Colonic mucosa (tissue), 4 donors: ENCODE measurements at places on chromosomes 13 and 19.
A peak's percentile ranks its signal among the peaks of the same experiment; 100 is the strongest.

GRCh38 chr13:41782086-41782485, 178.8 kb downstream of the VWA8 start:
- no peaks in the 10 kb centered on the region for H3K36me3 ChIP-seq
- H3K27ac ChIP-seq = no peak overlapping the region

- H3K4me1 ChIP-seq = no peaks in the 10 kb centered on the region
- no peak overlapping the region for H3K27ac ChIP-seq
- H3K36me3 ChIP-seq = no peaks in the 10 kb centered on the region
- no peak overlapping the region for H3K4me3 ChIP-seq
- H3K27me3 ChIP-seq = no peaks in the 10 kb centered on the region
- no peak for DNase-seq
Measured at GRCh38 chr13:44801990-44802389, 187.3 kb downstream of the NUFIP1 start.

- no peak overlapping the region for H3K27ac ChIP-seq
- no peaks in the 10 kb centered on the region for H3K27me3 ChIP-seq
- H3K4me3 ChIP-seq = no peak overlapping the region
- H3K4me1 ChIP-seq = peaks cover 2% of the 10 kb centered on the region
Measured at GRCh38 chr19:35442091-35442490, 6.0 kb upstream of the FFAR2 start.

GRCh38 chr13:98451676-98452470, 125.0 kb downstream of the STK24 start:
- no peaks in the 10 kb centered on the region for H3K4me1 ChIP-seq
- H3K36me3 ChIP-seq = peaks cover 12% of the 10 kb centered on the region
- H3K27ac ChIP-seq = no peak overlapping the region
- no peaks in the 10 kb centered on the region for H3K27me3 ChIP-seq
- no peak for DNase-seq

DNA sequence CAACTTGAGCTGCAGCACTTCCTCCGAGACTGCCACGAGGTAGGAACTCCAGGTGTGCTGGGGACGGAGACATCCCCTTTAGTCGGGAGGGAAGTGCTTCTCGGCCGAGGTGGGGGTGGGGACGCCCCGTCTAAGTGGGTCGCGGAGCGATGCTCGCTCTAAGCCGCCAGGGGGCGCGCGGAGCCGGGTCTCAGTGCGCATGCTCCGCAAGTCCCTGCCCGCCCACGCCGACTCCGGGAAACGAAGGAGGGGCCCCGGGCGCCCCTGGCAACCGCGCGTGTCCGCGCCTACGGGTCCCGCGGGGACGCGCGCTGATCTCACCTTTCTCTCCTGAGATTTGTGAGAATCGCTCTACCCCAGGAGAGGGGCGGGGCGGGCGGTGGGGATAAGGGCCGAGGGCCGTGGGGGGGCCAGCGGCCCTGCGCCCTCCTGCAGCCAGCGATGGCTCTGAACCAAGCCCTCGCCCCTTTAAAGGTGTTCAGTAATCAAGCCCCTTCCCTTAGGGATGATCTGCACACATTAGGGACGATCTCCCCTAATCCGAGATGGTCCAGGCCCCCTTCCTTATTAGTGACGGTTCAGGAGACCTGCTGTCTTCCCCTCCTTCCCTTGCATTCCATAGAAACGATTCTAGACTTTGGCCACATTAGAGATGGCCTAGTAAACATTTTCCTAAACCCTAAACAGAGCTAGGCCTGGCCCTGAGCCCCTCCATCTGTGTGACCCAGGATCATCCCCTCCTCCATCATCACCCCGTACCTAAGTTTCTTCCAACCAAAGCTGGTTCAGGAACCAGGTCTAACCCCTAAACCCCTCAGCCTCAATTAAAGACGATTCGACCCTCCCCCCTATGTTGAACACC, 47.3 kb upstream of the SHKBP1 start:
- no peaks in the 10 kb centered on the region for H3K36me3 ChIP-seq
- no peaks in the 10 kb centered on the region for H3K4me1 ChIP-seq
- no peaks in the 10 kb centered on the region for H3K27me3 ChIP-seq
- H3K27ac ChIP-seq = no peak overlapping the region
- H3K4me3 ChIP-seq = peak overlapping the region; percentile 48

DNA sequence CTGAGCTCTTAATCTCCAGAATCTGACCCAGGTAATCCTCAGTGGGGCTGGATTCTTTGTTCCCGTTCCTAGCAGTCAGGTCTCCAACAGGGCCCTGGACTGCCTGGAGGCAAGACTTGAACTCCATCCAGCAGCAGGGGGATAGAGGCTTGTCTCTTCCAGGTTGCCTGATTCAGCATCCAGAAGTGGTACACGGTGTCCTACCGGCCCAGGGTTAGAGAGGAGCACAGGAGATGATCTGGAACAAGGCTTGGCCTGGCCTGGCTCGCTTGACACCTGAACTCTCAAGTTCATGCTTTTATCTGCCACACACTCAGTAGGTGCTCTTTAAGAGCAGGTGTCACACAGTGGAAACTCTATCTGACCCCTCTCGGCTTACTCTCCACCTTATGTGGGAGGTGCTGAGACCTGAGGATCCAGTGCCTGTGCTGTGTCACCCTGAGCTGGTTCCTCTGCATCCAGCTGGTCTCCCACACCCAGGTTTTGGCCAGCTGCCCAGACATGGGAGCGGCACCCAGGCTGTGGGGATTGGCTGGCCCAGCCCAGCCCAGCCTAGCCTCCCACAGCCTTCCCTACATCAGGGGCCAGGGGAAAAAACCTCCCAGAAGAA, at the start of gene CYP4F3:
Gene CYP4F3, plus strand, starts transcription at position 604 of the 610 bp plus-strand sequence. CDS start 519 bp downstream, outside the sequence.
- peak; percentile 98 for DNase-seq
- H3K27ac ChIP-seq = peak within 1 kb of the TSS; percentile 88
- H3K36me3 ChIP-seq = no peaks in the 10 kb centered on the region
- no peaks in the 10 kb centered on the region for H3K27me3 ChIP-seq
- peaks cover 11% of the 10 kb centered on the region for H3K4me1 ChIP-seq
- H3K4me3 ChIP-seq = no peak within 1 kb of the TSS
